Mesenchymal stem cell (in vitro differentiated cells and primary cell): ENCODE measurements at places on chromosomes 11 and 22.

GRCh38 chr11:35529971-35530495 lies 4.6 kb upstream of the PAMR1 start:
- peak; percentile 65 for DNase-seq

- no peak for DNase-seq
Measured at GRCh38 chr11:90747057-90747456, 524.2 kb upstream of the CHORDC1 start.

GRCh38 chr22:40491990-40492631 lies 121.7 kb downstream of the SGSM3 start:
- DNase-seq = peak; percentile 82

DNA sequence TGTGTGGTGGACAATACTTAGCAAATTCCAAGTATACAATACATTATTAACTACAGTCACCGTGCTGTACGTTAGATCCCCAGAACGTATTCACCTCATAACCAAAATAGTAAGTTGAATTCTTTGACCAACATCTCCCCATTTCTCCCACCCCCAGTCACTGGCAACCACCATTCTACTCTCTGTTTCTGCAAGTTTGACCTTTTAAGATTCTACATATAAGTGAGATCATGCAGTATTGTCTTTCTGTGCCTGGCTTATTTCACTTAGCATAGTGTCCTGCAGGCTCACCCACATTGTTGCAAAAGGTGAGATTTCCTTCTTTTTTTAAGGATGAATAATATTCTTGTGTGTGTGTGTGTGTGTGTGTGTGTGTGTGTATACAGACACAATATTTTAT lies 59.1 kb downstream of the IRAG1 start:
- DNase-seq = no peak

- DNase-seq = peak; percentile 25
Measured at GRCh38 chr11:70176940-70177689, 26.0 kb upstream of the FADD start.

DNA sequence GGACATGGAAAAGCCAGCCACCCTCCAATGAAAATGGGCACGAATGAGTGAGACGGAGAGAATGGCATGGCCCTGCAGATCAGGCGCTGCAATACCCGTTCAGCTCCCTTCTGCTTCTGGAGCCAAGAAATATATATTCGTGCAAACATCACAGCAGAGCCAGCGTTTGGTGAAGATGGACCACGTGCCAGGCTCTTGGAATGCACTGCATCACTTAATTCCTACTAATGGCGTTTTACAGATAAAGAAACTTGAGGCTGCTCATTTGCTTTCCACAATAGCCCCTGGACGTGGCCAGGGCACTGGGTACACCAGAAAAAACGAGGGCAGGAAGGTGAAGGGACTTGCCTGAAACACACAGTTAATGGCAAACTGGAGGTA lies 1.6 kb upstream of the FXYD2 start:
- no peak for DNase-seq

GRCh38 chr22:30250661-30251267 lies 4.2 kb upstream of the LIF start:
- peak; percentile 46 for DNase-seq

- DNase-seq = peak; percentile 84
Measured at GRCh38 chr11:122721964-122722266, 66.4 kb downstream of the UBASH3B start.

DNA sequence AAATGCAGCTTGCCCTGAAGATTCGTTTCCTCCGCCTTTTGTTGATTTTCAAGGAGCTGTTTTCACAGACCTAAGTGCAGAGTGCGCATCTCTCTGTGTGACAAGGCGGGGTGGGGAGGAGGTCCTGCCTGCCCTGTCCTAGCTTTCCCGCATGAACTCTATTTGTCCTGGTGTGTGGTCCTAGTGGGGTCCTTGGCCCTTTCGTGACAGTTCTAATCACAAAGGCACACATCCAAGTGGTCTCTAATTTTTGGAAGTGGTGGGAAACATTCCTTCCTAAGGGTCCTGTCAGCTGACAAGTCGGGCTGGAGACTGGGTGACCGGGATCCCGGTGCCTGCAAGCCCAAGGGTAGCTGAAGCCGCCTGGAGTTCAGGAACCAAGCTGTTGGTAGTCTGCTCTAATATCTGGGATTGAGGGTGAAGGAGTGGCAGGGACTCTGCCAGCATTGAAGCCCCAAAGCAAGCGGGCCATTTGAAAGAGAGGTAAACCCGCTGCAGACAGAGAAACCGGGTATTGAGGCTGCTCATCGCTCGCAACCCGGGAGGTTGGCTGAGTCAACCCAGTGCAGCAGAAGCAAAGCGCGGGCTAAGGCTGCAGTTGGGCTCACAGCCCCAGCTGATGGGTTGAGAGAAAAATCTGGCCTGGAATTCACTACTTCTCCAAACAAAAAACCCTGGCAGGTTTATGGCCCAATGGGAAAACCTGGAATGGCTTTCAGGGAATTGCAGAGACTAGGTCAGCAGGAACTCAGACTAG lies 28.1 kb upstream of the FBXO3 start:
- peak; percentile 88 for DNase-seq

GRCh38 chr22:41343717-41344116 lies 38.0 kb upstream of the TEF start:
- no peak for DNase-seq

DNA sequence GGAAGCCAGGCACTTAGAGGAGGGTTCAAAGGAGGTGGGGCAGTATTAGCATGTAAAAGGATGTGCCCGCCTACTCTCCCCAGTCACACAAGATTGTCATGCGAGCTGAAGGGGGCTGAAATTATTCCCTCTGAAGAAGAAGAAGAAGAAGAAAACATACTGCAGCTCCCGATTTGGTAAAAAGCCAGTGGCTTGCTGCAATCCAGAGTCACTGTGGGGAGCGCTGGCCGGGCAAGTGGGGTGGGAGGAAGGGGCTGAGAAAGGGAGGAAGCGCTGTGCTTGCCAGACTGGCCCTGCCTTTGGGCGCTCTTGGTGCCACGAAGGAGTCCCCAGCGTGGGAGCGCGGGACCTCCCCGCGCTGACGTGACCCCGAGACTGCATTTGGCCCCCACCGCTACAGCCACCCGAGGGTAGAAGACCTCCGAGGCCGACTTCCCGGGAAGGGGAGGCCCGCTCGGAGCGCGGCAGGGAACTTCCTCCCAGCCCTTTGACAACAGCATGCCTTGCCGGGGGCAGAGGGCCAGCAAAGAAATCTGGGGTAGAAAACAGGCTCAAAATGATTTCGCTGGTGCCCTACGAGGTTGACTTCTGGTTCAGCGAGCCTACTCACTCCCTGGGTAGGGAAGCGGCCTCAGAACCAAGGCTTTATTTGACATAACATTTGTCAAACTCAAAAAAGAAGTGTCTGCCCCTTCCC lies 906.3 kb downstream of the DLG2 start:
- DNase-seq = no peak
